ENCODE measurements at places on chromosomes 3 and 15.

GRCh38 chr3:178455946-178456345 lies 80.3 kb upstream of the KCNMB2 start:
- DNase-seq: no peak

DNA sequence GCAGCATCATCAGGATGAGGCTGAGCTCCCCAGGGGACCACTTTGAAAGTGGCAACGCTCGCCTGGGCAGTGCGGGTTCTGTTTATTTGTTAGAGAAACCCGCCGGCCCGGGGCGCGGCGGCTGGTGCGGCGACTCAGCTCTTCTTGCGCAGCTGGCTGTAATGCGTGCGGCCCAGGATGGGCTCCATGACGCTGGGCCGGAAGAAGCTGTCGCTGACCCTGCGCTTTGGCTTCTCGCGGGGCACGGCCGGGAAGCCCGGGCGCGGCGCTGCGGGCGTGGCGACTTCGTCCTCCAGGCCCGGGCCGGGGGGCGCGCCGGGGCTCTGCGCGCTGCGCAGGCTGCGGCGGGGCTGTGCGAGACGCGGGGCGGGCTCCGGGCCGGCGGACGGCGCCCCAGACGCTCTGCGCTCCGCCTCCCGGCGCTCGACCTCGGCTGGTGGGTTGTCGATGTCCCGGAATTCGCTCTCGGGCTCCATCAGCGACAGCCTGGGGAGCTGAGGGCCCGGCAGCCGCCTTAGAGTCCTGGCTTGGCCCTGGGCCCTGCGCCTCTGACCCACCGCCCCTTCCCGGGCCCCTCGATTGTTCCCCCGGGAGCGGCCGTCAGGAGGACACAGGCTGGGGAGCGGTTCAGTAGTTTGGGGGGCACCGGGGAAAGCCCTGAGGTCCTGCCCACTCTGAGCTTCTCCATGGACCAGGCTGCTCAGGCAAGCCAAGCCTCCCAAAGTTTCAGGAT lies 10.3 kb upstream of the KIF7 start:
- DNase-seq: no peak

- no peak for DNase-seq
These were observed 71.0 kb downstream of the TP63 start for GRCh38 chr3:189702066-189702646.

- no peak for DNase-seq
These were observed 13.6 kb upstream of the CSRNP1 start for GRCh38 chr3:39166932-39167532.

DNA sequence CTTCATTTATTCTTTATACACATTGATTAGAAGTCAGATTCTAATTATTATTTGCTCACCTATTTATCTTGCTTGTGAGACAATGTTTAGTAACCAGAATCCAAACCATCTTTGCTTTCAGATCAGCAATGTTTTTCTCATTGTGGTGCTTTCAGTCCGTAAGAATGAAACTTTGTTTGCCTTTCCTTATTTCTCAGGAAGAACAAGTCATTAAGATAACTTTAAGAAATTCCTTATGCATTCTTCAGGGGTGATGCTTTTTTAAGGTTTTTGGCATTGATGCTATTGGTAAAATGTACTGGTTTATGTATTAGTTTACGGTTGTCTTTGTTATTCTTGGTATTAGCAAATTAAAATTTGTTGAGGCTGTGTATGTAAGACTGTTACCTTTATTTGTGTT lies 120.8 kb upstream of the POU1F1 start:
- DNase-seq: no peak

- DNase-seq: no peak
These were observed 161.3 kb upstream of the ATP11B start for GRCh38 chr3:182632077-182632393.

DNA sequence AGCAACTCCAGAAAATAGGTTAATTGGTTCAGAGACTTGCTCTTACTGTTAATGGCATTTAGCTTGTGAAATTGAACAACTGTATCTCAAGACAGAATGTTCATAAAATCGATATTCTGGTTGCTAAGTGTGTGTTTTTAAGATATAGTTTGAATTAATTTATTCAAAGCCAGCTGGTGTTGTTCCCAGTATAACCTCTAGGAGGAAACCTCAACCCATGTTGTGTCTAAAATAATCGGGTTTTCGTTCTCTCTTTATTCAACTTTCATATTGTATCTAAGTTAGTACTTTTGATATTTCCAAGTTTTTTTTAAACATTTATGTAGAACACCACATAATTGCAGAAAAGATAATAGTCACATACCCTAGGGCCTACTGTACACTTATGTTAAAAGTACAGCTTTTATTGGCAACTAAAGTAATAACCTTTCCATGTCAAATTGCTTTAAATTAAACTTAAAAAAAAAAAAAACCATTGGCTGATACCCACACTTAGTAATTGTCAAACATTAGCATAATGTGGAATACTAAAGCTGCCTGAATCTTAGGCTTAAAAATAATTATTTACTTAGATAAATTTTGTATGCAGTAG lies 90.9 kb downstream of the SAMMSON start:
- DNase-seq: no peak

GRCh38 chr3:20787005-20787404 lies 601.0 kb upstream of the SGO1 start:
- DNase-seq: no peak

DNA sequence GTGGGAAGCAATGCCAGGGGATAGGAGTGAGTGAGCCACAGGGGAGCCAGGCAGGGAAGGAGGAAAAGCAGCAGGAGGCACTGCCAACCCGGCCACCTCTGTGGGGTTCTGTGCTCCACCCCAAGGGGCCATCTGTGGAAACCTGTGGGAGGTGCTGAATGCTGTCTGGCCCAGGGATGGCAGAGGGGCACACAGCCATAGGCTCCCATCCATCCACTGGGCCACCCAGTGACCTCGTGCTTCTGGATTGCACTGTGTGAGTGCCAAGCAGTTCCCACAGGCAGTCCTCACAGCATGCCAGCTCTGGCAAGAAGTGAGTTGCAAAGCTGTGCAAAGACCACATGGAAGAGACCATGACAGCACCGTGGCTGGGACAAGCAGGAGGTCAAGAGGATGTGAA lies 27.5 kb downstream of the DNAJB8 start:
- no peak for DNase-seq

DNA sequence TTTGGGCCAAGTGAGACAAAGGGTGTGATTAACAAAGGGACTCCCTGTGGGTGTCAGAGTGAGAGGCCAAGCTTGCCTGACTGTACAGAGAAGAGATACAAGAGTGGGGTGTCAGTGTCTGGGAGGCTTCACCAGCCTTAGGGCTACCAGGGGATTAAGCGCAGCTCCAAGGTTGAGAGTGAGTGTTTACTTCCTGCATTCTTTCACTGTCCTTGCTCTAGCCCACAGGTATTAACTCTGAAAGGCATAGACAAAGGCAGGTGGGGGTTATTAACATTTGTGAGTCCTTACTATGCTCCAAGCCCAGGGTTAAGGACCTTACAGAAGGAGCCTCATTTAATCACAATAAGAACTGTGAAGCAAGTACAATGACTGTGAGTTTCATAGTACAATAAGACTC lies 107.6 kb downstream of the IL20RB start:
- DNase-seq: no peak

- DNase-seq: no peak
These were observed 11.0 kb downstream of the STARD5 start for GRCh38 chr15:81312790-81313543.

DNA sequence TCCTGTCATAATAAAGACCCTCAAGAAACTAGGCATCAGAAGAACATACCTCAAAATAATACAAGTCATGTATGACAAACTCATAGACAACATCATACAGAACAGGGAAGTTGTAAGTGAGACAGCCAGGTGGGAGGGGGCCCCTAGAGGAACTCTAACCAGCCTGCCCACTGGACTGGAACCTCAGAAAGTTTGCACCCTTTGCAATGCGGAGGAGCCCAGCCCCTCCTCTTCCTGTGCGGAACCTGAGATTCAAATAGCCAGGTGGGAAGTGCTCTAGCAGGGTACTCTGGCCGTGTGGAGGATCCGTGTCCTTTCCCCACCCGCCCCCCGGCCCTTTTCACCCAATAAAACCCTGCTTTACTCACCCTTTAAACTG lies 387.0 kb upstream of the CBLB start:
- DNase-seq: no peak

DNA sequence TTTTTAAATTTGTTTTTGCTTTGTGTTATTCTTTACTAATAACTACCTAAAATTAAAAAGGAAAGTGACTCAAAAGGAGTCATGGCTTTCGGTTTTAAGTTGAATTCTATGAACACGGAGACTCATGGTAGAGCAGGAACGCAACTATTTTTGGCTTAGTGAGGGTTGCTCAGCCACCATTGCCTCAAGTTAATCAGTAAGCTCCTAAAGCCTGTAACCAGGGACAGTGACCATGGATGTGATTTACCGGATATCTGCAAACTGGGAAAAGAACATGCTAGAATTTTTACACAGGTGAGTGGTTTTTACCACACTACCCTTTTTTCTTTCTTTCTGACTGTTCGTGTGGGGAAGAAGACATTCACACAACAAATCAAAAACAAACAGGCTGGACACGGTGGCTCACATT lies 11.8 kb downstream of the SLC12A8 start:
- DNase-seq: no peak

GRCh38 chr3:102223132-102223531 lies 211.7 kb upstream of the ZPLD1 start:
- no peak for DNase-seq

DNA sequence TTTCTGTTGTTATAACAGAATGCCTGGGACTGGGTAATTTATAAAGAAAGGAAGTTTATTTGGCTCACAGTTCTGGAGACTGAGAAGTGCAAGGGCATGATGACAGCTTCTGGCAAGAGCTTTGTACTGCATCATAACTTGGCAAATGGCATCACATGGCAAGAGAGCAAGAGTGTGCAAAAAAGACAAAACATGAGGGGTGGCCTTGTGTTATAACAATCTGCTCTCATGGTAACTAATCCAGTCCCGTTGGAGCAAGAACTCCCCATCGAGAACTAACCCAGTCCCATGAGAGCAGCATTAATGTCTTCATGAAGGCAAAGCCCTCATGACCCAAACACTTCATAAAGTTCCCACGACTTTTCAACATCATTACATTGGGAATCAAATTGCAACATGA lies 23.2 kb downstream of the SCN11A start:
- DNase-seq: no peak

Data from stimulated activated CD8-positive, alpha-beta memory T cell treated with anti-CD3 and anti-CD28 coated beads, Interleukin-15, amount 100 ng/mL, for 24 hours (primary cell).